ENCODE measurements at places on chromosomes 7 and 10.

DNA sequence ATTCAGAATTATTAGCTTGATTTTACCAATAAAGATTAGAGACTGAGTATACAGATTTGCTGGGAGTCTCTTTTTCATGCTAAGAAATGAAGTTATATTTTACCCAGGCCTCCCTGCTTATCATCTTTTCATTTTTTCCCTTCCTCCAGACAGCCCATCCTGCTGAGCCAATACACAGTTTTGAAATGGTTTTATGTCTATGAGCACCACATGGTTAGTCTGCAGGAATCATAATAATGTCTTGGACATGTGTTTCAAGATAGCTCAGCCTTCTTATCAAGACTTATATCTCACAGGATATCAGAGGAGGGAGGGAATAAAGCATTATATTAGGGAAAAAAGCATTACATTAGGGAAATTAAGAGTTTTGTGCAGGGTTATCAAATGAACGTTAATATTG, 157.1 kb downstream of the EXOC4 start:
- DNase-seq: no peak

DNA sequence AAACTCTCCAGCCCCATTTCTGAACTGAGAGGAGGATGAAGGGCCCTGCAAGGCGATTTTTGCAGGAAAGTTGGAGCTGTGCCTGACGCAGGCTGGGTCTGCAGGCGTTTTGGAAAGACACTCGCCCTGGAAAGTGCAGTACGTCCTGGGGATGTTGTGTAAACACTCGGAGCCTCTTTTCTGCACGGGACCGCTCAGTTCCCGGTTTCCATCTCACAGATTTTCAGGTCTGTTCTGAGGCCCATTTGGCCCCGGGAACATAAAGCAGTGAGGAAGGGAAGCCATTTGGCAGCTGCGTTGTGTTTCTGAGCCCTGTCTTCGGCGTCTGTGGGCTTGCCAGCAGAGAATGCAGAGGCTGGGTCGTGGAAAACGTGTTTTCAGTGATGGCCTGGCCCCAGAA, 655.0 kb upstream of the MGMT start:
- DNase-seq: no peak

GRCh38 chr7:1951159-1951536, 281.1 kb downstream of the ELFN1 start:
- no peak for DNase-seq

DNA sequence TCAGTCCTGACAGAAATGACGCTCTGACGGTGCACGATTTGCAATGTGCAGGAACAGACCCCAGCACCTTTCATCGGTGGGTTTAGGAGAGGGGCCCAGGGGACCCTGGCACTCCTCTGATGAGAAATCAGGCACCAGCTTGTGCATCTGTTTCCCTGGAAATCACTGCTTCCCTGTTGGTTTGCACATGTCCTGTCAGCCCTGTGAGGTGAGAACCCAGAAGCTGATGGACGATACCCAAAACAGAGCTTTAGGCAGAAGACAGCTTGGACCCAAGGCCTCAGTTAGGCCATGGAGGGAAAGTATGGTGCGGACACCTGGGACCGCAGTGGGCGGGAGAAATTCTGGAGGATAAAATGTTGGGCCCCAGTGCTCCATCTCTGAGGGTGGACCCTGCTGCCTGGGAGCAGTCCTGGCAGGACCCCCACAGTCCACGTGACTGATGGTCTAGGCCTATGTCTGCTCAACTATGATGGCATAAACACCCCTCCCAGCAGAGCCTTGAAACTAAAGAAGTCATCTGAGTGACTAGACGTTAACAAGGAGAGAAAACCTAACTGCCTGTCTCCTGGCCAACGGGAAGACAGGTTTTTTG, 242.8 kb downstream of the PTPRN2 start:
- no peak for DNase-seq

- DNase-seq: no peak
Measured at GRCh38 chr7:43137811-43138210, 25.4 kb downstream of the HECW1 start.

- DNase-seq: no peak
Measured at GRCh38 chr10:21314111-21314626, 211.3 kb downstream of the SKIDA1 start.

DNA sequence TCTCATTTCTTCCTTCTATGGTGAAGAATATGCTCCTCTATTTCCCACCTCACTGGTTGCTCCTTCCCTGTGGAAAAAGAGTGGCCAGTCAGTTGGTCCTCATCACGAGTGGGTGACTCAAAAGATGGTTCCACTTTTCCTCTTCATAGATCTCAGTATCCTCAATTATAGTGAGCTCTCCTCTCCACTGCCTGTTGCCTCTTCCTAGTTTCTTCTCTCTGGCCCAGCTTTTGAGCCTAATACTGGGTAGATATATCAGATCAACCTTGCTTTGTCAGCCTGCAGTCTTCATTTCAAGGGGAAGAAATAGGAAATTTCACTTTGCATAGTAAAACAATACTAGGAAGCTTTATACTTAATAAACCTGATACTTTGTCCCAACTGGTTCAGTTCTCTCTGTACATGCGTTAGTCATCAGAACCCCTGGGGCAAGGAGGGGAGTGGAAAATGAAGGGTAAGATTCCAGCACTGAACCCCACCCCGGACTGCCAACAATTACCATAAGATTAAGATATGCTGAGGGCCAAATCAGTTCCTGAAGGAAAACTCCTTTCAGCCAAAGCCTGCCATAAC, 15.5 kb upstream of the WNT16 start:
- no peak for DNase-seq

- DNase-seq: no peak
Measured at GRCh38 chr10:130409331-130409730, 273.1 kb downstream of the GLRX3 start.

DNA sequence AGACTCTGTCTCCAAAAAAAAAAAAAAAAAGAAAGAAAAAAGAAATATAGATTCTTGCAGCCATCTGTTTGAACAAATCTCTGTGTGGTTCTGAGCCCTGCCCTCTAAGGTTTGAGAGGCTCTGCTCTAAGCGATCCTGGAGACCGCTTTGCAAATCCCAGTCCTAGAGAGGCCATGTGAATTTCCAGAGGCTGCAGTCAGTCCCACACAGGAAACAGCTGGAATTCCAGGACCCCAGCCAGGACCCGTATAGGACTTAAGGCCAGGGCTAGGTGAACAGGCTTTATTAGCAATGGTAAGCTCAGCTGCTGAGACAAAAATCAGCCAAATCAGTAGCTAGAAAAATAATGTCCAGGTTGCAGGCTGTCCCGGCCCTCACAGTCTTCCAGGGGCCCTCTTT, 154.8 kb downstream of the RPS24 start:
- no peak for DNase-seq

DNA sequence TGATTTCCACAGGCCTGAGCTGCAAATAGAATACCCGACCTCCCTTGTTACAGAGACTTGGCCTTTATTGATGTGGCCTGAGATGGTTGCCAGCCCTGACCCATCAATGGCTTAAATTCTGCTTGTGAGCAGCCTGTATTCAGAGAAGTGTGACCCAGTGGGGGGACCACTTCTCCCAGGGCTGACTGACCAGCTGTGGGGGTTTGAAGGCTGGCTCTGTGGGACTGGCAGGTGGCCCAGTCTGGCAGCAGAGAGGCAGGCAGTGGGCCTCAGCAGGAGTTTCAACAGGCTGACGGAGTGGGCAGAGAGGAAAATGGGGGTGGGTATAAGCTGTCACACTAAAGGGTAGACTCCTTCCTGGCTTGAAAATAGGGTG, 12.2 kb upstream of the PPIF start:
- no peak for DNase-seq

DNA sequence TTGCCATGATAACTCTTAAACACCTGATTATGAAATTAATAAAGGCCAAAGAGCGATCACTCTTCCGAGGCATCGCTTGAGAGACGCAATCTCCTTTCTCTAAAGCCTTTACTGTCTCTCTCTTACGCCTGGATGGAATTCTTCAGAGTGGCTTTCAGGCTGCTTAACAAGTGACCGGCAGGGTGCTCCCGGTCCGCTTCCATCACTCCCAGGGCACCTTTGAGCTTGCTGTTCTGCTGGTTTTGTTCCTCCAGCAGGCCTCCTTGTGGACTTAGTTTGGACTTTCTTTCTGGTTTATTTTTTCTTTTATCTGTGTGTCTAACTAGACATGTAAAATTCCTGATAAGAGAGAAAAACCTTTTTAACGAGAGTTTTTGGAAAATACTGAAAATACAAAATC, 60.9 kb downstream of the MRPL32 start:
- no peak for DNase-seq

DNA sequence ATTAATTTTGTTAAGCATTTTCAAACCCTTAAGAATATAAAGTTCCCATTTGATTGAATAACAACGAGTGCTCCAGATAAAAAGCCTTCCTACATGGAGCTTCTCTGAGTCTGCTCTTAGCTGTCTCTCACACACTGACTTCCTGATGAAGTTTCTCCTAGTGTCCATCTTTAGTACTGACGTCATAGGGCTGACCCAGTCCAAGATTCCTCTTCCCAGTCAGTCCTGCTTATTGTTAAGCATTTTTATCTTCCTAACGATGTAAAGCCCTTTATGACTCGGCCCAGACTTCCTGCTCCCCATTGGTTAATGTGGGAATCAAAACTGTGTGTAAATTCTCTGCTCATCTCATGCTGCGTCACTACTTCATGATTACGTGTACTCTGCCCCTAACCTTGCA, 398.8 kb downstream of the TFEC start:
- no peak for DNase-seq

DNA sequence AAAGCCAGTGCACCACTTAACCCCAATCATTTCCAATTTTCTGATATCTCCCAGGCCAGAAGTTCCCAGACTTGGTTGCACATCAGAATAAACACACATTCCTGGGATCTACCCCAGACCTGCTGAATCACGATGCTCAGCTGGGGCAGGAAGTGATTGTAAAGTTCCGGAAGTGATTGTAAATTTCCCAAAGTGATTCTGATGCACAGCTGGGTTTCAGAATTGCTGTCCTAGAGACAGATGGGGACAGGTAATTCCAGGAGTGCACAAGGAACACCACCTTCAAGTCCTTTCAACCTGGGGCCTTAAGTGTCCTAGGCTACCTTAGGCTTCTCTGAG, 104.2 kb upstream of the EEPD1 start:
- no peak for DNase-seq

GRCh38 chr7:118312051-118312450, 87.5 kb downstream of the ANKRD7 start:
- DNase-seq: no peak

- peak; percentile 21 for DNase-seq
Measured at GRCh38 chr10:29392376-29393021, 103.6 kb downstream of the LYZL1 start.

- no peak for DNase-seq
Measured at GRCh38 chr7:106823631-106824030, 41.5 kb upstream of the PIK3CG start.

GRCh38 chr10:88080213-88080612, 216.8 kb downstream of the PTEN start:
- DNase-seq: no peak

- DNase-seq: no peak
Measured at GRCh38 chr10:87504307-87504639, 420 bp upstream of the MINPP1 start.

DNA sequence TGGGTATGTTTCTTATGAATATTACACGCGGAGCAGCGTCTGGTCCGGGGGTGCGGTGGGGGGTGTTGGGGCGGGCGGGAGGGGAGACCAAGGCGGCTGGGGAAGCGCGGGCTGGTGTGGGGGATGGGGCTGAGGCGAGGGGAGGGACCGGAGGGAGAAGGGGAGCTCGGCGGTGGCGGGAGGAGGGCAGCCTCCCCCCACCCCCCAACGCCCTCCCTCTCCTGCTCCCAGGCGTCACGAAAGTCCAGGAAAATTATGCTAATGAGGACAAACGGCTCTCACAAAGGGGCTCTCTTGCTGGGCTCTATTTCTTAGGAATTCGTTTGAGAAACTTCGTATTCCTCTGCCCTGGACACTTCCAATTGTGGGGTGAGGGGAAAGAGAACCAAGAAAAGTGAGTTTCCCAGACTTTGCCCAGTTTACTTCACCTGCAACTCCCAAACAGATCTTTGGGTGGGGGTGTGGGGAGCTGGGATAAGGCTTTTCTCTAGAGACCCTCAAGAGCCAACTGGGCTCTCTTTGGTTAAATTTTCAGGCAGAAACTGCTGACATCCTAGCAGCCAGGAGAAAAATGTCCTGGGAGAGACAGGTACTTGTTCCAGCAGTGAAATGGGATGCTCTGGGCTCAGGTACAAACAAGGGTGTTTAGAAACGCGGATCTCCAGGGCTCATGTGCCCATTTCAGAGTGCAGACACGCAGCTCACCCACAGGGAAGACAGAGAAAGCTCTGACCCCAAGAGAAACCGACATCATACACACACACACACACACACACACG, 11.7 kb upstream of the HOXA2 start:
- DNase-seq: no peak

DNA sequence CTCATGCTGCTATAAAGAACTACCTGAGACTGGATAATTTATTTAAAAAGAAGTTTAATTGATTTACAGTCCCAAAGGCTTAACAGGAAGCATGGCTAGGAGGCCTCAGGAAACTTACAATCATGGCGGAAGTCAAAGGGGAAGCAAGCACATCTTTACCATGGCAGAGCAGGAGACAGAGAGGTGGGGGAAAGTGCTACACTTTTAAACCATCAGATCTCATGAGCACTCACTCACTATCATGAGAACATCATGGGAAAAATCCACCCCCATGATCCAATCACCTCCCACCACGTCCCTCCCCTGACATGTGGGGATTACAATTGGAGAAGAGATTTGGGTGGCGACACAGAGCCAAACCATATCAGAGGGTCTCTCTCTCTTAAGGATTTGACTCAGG, 108.6 kb upstream of the PODXL start:
- DNase-seq: no peak

DNA sequence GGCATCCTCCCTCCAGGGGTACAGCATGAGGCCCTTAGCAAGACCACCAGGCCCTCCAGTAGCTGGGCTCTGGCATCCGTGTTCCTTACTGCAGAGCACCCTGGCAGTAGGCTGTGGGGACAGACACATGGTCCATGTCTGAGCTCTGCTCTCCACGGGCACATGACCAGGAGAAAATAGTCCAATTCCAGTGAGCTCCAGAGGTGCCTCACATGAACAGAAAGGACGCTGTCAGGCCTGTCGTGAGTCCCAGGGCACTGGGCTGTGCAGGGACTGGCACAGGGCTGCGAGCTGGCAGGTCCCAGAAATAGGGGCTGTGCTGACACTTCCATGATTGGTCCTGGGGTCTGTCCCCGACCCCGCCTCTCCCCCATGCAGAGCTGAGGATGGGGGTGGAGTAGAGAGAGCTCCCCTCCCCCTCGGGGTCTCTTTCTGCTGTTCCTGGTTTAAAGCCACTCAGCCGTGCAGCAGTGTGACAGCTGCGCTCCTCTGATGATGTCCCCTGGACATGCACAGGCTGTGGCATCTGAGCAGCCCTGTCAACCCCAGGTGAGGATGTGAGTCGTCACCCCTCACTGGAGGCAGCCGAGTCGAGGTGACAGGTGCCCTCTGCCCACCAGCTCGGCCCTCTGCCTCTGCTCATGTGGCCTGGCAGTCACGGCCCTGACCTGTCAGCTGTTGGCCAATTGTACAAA, 25.2 kb upstream of the ZNF488 start:
- DNase-seq: no peak

GRCh38 chr10:99685597-99685967, 26.3 kb downstream of the ENTPD7 start:
- no peak for DNase-seq

- no peak for DNase-seq
Measured at GRCh38 chr10:12162927-12163326, 32.8 kb downstream of the NUDT5 start.

Data from stimulated activated CD4-positive, alpha-beta T cell treated with anti-CD3 and anti-CD28 coated beads, Interleukin-12 subunit alpha, Interleukin-12 subunit beta, amount 100 ng/mL, for 24 hours (primary cell).